ENCODE measurements at places on chromosomes 11 and 22. TPM values are rescaled to one million over a fixed set of nuclear protein-coding genes. Genes with fewer than 3 reads are reported as not detected.

Gene MCHR1
- total RNA-seq: 0.14 TPM

DNA sequence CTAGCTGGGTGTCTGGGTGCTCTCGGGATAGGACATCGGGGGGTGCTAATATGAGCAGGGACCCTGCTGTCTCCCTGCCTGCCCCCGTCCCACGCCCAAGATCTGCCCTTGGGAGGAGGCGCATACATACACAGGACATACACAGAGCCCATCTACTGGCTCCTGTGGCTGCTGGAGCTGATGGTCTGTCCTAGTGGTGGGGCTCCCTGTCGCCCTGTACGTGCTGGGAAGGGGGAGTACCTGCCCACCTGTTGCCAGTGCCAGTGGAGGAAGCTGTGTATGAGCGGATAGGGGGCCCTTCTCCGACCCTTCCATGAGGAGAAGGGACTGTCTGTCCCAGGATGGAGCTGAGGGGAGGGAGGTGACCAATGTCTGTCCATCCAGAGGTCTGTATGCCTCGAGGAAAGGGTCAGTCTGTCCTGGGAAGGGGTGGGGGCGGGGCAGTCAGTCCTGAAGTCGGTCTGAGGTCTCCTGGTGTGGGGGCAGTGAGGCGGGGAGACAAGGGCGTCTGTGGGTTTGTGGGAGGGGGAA, 952 bp downstream of the TBC1D10A start:
- no peak for DNase-seq

Gene RFPL1
- not detected for total RNA-seq

DNA sequence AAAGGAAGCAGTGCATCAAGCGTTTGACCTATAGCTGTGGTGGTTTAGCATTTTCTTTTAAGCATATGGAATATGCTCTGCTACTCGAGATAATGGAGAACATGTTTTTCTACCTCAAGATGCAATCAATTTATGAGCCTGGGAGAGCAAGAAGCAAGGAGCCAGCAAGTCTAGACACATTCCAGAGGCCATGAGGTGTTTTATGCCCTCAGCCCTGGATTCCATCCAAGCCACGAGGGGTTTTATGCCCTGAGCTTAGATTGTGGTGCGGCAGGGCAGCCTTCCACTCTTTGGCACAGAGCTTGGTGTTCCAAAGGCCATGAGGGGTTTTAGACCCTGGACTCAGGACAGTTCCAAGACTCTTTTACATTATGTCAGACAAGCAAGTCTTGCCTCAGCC, 11.7 kb upstream of the DNAJB13 start:
- peak; percentile 28 for DNase-seq

GRCh38 chr22:45684169-45684568, 12.5 kb downstream of the ATXN10 start:
- no peak for DNase-seq

Gene ARHGAP8
- total RNA-seq: 45.6 TPM

DNA sequence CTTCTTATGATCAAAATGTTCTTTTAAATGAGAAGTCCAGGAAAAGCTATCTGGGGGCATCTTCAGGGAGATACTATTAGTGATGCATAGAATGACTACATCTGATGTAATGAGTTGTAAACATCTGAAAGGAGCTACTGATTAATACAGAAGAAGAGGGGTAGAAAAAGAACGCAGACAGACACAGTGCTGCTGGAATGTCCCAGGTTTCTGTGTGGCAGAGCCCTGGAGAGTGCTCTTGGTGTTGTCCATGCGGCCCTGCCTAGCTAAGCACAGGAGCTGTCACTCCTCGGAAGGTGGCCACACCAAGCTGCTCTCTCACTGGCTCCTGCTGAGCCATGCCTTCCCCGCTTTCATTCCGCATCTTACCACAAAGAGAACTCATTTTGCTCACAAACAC, 768.8 kb downstream of the OPCML start:
- DNase-seq: no peak

GRCh38 chr11:31807799-31808667, 3.1 kb downstream of the PAX6 start:
- DNase-seq: no peak
